ENCODE measurements at places on chromosomes 7 and 10.

DNA sequence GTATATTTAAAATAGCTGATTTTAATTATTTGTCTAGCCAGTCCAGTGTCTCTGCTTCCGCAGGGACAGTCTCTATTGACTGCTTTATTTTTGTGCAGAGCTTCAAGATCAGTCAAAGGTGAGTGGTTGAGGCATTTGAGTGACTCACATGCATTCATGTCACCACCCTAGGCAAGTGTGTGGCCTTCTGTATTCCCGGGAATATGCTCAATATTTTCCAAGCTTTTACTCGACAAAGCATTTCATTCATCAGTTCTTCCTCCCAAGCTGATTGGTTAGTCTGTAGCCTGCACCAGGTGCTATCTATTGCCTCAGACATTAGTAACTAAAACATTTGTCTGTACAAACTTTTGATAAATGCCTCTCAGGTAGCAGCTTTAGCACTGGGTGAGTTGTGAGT, 471.5 kb upstream of the NRG3 start:
- DNase-seq = no peak

DNA sequence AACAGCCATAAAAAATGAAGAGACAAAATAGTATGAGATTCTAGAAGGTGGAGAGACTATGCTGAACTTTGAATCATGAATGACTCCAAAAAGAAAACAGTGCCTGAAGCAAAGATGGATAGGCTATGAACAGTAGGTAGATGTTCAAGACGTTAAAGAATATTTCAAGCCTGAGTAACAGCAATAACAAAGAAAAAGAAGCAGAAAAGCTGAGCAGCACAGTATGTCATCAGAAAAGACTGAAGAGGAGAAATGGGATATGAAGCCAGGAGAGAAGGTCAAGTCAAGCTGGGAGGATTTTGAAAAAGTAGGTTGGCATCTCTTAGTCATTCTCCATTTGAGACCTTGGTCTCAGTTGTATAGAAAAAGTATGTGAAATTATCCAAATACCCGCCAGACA, 484.4 kb downstream of the SORCS1 start:
- no peak for DNase-seq

DNA sequence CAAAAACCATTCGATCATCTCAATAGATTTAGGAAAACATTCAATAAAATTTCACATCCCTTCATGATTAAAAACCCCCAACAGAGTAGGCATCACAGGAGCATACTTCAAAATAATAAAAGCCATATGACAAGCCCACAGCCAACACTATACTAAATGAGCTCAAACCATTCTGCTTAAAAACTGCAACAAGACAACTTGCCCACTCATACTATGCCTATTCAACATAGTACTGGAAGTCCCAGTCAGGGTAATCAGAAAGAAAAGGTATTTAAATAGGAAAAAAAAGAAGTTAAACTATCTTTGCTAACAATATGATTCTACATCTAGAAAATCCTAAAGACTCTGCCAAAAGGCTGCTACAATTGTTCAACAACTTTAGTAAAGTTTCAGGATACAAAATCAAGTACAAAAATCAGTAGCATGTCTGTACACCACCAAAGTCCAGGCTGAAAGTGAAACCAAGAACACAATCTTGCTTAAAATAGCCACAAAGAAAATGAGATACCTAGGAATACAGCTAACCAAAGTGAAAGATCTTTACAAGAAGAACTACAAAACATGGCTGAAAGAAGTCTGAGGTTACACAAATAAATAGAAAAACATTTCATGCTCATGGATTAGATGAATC, 882.6 kb downstream of the GRM8 start:
- no peak for DNase-seq

GRCh38 chr10:64486149-64486548, 964.9 kb downstream of the REEP3 start:
- no peak for DNase-seq

DNA sequence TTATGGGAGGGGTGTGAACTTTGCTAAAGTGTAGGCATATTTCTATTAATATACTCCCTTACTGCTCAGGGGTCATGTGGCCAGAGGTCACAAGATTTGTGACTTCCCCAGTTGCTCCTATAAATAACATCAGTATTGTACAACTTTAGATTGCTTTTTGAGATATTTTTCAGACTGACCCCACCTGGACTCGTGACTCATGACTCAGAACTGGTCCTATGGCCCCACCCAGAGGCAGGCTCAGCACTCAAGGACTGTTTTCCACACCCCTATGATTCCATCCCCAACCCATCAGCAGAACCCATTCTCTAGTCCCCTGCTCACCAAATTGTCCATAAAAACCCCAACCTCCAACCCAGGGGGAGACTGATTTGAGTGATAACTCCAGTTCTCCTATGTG, 2.7 kb upstream of the CUL2 start:
- DNase-seq = no peak

DNA sequence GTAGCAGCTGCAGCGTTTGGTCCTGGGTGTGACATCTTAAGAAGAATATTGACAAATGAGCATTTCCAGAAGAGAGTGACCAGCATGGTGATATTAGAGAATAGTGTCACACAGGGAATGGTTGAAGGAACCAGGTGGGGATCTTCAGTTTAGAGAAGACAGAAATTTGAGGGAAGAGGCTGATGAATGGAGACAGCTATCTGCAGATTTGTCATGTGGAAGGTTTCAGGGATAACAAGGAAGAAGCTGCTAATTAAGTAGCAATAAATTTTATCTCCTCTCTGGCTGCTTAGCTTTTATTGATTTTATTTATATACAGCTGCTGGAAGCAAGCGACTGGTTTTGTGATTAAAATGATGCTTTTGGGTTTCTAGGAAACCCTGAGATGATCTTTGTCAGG, 26.0 kb downstream of the SDK1 start:
- DNase-seq = no peak

DNA sequence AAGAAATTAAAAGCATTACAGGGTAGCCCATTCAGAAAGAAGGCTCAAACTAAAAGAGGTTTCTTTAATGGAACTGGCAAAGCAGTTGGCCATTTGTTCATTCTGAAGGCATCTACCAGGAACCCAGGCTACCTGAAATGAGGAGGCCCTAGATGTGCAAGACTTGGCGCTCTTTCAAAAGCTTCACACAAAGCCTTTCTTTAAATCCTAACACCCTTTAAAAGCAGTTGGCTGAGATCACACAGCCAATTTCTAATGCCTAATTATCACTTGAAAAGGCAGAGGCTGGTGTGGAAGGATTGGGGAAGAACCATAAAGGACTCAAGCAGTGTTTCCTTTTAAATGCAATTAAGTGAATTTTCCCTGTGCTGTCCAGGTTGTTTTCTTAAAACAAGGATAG, 23.2 kb downstream of the PPP1R17 start:
- DNase-seq = no peak

DNA sequence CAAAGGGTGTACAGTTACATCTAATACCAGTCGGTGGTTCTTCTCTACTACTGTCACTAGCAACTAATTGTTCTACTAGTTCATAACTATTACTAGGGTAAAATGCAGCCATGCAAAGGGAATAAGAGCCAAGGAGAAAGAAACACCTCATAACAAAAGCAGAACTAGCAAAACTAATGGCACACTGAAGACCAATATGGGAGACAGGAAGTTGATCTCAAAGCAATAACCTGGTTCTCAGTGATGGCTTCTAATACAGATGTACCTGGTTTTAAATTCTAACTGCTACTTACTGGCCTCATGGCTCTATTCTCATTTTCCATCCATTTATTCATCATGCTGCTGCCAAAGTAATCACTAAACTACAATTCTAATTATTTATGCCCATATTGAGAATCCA, 170.3 kb downstream of the SEMA3E start:
- DNase-seq = no peak

GRCh38 chr10:21304198-21304597, 221.3 kb downstream of the SKIDA1 start:
- no peak for DNase-seq

DNA sequence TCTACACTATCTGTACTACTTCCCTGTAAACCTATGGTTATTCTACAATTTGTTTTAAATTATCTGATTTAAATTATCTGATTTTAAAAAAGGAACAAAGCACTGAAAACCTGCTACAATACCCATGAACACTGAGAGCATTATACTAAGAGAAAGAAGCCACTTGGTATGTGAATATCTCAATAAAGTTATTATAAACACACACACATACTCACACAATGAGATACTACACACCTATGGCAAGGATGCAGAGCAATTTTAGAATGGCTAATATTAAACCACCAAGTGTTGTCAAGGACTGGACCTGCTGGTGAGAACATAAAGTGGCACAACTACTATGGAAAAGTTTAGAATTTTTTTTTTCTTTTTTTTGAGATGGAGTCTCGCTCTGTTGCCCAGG, 82.7 kb downstream of the IGF2BP3 start:
- no peak for DNase-seq

DNA sequence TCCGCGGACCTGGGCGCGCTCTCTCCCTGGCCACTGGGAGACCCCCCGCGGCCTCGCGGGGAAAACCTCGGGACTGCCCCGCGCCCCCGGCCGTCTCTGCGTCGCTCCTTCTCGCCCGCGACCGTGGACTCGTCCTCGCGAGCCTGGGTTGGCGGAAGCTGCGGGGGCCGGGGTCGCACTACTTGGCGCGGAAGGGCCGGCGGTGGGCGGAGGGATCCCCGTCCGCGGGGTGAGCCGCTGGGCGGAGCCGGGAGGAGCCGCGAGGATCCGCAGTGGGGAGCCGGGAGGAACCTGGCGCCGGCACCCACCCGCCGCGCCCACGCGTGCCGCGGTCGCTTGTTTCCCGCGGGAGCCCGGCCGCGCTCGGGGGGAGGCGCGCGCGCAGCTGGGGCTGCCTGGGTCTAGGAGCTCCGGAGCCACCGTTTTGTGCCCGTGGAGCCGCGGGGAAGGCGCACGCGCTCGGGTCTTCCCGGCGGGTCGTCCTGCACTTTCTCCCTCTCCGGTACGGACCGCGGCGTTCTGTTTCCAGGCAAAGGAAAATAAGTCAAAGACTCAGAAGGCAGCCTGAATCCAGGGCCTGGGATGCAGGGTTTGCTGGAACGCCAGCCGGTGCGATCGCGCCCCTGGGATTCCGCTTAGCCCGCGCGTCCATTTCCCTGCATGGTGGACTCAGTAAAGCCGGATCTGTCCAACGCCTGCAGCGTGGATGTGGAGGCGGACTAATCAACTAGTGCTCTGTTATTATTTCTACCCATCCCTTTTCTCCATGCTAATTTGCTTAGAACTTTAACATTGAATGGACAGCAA, 28.7 kb upstream of the KMT2C start:
- peak; percentile 36 for DNase-seq

GRCh38 chr10:75071756-75072155, 39.7 kb upstream of the SAMD8 start:
- DNase-seq = no peak

DNA sequence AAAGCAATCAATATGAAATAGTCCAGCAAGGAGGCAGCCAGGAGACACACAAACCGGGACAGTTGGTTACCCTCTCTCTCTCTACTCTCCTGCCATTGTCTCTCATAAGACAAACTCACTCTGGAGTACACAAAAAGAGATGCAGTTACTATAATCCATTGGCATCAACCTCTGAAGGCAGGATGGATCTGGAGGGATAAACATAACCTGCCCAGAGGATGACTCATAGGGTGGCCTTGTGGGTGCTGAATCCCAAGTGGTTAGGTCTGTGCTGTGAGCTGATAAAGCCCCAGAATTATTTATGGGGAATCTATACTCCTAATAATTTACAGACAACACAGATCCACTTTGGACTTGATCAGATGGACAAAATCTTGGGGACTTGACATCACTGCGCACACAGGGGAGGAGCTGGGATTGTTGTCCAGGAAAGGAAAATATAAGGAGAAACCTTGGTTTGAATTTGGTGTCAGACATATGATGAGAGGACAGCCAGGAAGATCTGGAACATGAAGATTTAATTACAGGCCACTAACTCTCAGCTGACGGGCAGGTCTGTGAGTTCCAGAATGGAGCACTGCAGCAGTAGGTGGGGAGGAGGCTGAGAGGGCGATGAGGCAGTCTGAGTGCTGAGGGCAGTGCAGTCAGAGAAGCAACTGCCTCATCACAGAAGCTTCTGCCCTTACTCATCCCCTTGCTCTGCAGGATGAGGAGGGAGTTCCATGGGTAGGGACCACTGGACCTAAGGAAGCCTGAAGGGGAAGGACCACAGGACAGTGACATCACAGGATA, 113.9 kb upstream of the PRSS58 start:
- DNase-seq = no peak

GRCh38 chr10:103759100-103759781, 96.1 kb downstream of the SH3PXD2A start:
- no peak for DNase-seq

- no peak for DNase-seq
Measured at GRCh38 chr7:155862123-155862892, 50.0 kb upstream of the SHH start.

- no peak for DNase-seq
Measured at GRCh38 chr10:15197911-15198310, 29.4 kb upstream of the NMT2 start.

DNA sequence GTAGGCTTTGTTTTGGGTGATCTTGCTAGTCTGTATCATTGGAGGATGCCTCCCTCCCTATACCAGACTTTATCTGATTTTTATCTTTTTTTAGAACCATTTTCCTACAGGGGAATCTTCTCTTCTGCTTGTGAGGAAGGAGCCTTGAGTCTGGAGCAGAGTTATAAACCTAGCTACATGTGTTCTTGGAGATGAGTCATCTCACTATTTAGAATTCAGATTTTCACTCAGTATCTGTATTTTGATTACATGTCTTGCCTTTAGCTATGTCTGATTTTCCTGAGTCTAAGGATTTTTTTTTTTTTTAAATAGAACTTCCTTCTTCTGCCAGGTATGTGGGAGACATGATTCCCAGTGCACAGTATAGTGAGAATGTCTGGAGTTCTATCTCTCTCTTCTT, 211.6 kb upstream of the MBL2 start:
- DNase-seq = no peak

DNA sequence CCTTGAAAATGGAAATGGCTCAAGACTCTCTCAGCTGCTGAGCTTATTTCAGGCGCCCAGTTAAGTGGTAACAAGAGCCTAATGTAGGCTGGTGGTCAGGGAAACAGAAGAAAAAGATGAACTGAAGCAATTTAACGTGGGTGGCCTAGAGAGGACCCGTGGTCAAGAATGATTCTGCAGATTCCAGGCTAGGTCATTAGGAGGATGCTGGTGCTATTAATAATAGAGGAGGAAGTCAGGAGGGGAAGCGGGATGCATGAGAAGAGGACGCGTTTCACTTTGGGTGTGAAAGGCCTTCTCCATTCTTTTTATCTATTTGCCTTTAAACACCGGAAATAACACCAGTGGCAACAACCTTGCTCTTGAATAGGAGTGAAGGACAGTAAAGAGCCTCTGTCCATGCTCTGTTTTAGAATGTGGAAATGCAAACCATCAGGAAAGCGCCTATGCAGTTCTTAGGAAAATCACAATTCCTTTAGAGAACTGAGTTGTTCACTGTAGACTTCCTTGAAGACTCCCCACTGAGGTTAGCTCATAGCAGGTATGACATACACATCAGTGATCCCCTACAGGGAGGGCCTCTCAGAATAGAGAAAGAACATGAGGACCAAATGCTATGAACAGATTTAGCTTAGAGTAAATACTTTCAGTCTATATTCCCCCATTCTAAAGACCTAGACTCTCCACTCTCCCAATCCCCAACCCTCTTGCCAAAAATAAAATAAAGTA, 8.6 kb downstream of the LIPA start:
- no peak for DNase-seq
